HS-27A (cell line): ENCODE measurements at places on chromosomes 2 and 18.

DNA sequence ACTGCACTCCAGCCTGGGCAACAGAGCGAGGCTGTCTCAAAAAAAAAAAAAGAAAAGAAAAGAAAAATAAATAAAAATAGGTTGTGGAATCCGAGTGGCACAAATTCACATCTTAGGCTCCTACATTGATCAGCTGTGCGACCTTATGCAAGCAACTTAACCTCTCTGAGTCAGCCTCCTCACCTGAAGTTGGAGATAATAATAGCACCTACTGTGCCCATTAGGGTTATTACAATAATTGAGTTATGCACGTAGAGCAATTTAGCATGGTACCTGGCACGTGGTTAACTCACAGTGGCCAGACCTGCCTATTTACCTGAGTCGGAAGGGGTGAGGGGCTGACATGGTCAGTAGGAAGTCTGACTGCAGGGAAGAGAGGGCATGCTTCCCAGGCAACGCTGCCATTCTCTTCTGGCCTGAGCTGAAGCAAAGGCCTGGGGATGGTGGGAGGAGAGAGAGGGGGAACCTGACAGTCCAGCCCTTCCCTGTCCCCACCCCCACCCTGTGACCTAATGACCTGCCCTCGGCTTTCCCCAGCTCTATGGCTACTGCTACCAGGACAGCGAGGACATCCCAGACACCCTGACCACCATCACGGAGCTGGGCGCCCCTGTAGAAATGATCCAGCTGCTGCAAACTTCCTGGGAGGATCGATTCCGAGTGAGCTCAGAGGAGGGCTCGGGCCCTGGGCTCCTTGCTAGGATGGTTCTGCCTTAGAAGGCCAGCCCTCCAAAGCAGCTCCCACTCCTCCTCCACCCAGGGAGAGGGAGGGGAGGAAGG lies 5.1 kb downstream of the PKDCC start:
- DNase-seq = no peak

DNA sequence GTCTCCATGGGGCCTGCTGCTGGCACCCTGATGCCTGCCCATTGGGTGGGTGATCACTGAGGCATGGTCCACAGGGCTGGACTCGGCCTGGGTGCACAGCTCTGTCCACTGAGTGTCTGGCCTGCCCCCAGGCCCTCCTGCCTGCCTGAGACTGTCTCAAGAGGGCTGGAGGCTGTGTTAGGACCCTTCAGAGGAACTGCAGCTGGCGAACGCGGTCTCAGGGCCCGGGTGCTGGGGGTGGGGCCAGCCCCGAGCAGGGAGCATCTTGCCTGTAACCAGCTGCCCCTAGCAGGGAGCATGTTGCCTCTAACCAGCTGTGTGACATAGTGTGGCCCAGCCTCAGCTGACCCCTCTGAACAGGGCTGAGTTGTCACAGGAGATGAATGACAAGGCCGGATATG lies 50.0 kb downstream of the TWIST2 start:
- DNase-seq = no peak

DNA sequence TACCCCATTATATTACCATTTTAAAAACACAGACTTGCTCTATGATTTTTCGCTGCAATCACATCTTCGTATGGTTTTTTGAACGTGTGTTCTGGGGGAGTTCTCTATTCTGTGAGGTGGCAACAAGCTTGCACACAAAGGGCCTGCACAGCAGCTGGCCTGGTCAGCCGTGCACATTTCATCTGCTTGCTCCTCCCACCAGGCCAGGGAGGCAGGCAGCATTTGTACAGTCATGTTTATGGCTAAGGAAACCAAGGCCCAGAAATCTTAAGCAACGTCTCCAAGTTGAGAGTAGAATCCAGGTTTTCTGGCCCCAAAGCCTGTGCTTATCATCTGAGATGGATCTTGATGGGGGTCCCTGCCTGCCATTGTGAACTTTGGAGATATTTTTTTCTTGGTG lies 106.4 kb upstream of the SMIM21 start:
- no peak for DNase-seq

GRCh38 chr2:240138254-240138984 lies 2.0 kb downstream of the OTOS start:
- DNase-seq = no peak

DNA sequence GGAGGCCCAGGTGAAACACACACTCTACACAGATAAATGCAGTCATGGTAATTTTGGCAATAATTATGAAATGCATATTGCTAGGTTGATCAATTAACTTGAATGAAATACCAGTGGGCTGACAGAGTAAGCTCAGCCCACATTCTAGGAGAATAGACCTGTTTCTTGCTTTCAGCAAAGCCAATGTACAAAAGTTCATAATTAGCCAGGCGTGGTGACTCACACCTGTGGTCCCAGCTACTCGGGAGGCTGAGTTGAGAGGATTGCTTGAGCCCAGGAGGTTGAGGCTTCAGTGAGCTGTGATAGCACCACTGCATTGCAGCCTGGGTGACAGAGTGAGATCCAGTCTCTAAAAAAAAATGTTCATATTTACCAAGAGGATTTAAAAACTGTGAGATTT lies 15.7 kb upstream of the MBP start:
- DNase-seq = no peak

DNA sequence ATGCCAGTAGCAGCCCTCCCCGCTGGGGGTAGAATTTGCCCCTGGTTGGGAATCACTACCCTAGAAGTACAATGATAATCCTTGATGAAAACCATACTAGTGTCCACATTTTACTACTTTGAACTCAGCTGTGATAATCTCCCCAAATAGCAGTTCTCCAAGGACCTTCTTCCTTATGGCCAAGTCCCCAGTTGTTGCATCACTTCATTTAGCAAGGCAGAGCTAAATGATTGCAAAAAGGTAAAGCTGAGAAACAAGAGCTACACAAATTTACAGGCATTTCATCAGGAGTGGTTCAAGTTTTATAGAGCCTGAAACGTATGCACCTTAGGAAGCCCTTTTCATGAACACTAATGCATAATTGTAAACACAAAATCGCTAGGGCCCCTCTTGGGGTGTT lies 44.9 kb upstream of the REL start:
- DNase-seq = no peak
